Activated CD8-positive, alpha-beta memory T cell treated with anti-CD3 and anti-CD28 coated beads for 4 hours (primary cell): ENCODE measurements at places on chromosomes 1 and 21.
A peak's percentile ranks its signal among the peaks of the same experiment; 100 is the strongest.

DNA sequence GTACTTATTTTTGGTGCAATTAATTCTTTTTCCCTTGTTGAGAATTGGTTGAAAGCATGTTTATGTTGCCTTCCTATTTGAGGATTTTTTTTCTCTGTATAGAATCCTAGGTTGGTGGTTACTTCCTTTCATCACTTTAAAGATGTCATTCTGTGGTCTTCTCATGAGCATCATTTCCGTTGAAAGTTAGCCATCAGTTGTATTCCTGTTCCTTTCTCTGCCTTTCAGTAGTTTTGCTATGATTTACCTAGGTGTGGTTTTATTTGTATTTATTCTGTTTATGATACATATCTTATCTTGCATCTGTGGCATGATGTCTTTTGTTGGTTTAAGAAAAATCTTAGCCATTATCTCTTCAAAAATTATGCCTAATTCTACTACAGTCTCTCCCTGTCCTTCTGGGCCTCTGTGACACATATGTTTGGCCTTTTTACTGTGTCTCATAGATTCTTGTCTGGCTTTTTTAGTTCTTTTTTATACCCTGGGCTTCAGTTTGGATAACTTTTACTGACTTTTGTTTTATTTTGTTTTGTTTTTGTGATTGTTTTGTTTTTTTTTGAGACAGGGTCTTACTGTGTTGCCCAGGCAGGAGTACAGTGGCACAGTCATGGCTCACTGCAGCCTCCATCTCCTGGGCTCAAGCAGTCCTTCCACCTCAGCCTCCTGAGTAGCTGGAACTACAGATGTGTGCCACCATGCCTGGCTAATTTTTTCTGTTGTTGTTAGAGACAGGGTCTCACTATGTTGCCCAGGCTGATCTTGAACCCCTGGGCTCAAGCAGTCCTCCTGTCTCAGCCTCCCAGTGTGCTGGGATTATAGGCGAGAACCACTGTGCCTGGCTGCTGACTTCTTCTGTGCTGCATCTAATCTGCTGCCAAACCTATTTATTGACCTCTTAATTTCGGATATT lies 24.1 kb downstream of the PTGFRN start:
- no peak for DNase-seq

- DNase-seq, result no peak
These were observed 55.9 kb downstream of the SEC16B start for GRCh38 chr1:177913762-177914540.

GRCh38 chr21:15063081-15063813 lies 1.6 kb downstream of the NRIP1 start:
- DNase-seq, result peak; percentile 21

DNA sequence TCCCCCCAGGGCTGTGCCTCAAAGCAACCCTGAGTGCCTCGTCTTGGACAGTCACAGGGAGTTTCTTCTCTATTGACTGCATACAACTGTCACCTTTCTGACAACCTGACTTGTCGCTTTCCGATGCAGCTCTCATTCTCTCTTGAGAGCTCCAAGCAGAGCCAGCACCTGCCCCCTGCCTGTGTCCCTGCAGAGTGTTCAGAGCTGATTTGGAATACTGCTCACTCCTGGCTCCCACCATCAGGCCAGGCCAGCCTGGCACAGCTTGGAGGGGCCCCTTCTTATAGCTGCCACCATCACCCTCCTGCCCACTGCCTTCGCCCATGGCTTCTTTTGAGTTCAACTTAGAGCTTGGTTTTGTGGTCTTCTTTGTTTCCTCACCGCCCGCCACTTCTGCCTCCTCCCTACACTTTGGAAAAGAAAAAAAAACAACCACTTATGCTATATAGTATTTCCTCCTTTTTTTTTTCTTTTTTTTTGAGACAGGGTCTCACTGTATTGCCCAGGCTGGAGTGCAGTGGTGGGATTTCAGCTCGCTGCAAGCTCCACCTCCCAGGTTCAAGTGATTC lies 12.3 kb downstream of the NCF2 start:
- DNase-seq, result no peak

DNA sequence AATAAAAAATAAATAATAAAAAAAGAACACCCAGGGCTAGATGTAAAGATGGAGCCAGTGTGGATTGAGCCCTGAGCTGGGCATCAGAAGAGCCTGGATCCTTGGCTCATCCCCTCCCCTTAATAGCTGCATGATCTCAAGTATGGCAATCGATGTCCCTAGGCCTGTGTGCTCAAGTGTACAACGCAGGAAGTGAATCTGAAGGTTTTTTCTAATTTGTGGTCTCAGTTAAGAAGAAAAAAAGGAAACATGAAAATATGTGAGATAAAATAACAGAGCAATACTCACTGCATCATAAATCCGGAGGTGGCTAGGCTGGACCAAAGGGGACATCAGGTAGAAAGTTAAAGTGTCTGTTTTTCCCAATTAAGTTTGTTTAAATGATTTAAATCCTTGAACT lies 47.3 kb upstream of the SLC44A3 start:
- no peak for DNase-seq

- DNase-seq, result no peak
These were observed 470.4 kb upstream of the B3GALT2 start for GRCh38 chr1:193656841-193657240.

GRCh38 chr1:236575523-236575922 lies 28.8 kb downstream of the HEATR1 start:
- no peak for DNase-seq

DNA sequence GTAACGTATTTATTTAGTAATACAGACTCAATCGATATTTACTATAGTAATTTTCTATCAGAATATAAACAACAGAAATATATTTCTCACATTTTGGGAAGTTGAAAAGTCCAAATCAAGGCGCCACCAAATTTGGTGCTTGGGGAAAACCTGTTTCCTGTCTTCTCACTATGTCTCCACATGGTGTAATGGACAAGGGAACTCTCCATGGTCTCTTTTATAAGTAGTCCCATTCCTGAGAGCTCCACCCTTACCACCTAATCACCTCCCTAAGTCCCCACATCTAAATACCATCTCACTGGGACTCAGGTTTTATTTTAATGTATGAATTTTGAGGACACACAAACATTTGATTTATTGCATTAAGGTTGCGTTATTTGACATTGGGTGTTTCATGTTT lies 848.0 kb downstream of the LTN1 start:
- DNase-seq, result no peak

DNA sequence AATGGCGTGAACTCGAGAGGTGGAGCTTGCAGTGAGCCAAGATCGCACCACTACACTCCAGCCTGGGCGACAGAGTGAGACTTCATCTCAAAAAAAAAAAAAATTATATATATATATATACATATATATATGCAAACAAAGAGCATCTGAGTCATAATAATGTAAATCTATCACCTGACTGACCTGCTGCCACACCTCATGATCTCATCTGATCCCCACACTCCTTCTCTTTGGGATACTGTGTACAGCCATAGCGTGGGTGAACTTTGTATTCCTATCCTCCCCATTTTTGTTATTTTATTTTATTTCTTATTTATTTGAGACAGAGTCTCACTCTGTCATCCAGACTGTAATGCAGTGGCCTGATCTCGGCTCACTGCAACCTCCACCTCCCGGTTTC lies 2.6 kb upstream of the HDAC1 start:
- no peak for DNase-seq

- DNase-seq, result no peak
These were observed 64.6 kb downstream of the LHX8 start for GRCh38 chr1:75198761-75199160.

DNA sequence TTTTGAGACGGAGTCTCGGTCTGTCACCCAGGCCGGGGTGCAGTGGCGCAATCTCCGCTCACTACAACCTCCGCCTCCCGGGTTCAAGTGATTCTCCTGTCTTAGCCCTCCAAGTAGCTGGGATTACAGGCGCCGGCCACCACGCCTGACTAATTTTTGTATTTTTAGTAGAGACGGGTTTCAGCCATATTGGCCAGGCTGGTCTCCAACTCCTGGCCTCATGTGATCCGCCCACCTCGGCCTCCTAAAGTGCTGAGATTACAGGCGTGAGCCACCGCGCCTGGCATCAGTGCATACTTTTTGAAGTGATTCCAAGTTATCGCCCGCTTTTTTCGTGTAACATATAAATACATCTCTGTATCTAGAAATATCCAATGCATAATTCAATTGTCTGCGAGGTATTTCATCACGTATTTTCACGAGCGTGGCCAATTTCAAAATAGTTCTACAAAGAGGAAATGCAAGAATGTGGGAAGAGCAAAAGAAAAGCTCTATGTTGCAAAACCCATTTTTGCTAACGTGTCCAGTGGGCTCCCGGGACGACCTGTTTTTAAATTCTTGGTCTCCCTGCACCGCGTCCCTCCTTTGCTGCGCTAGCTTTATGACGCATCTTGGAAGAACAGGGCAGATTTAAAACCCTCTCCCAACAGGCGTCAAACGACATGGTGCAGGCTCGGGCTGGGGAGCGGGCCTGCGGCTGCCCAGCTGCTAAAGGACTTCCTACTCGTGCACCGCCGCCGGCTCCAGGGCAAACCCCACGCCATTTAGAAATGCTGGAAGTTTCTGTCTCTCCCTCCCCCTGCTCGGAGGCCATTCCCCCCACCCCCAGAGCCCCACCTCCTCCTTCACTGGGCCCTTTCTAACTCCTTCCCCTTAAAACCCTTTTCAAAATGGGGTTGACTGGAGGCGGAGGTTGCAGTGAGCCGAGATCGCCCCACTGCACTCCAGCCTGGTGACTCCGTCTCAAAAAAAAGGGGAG lies 923 bp upstream of the IFNGR2 start:
- no peak for DNase-seq

- no peak for DNase-seq
These were observed 46.9 kb upstream of the GOLT1A start for GRCh38 chr1:204260601-204261197.

GRCh38 chr21:15682186-15682895 lies 47.4 kb upstream of the USP25 start:
- DNase-seq, result no peak

DNA sequence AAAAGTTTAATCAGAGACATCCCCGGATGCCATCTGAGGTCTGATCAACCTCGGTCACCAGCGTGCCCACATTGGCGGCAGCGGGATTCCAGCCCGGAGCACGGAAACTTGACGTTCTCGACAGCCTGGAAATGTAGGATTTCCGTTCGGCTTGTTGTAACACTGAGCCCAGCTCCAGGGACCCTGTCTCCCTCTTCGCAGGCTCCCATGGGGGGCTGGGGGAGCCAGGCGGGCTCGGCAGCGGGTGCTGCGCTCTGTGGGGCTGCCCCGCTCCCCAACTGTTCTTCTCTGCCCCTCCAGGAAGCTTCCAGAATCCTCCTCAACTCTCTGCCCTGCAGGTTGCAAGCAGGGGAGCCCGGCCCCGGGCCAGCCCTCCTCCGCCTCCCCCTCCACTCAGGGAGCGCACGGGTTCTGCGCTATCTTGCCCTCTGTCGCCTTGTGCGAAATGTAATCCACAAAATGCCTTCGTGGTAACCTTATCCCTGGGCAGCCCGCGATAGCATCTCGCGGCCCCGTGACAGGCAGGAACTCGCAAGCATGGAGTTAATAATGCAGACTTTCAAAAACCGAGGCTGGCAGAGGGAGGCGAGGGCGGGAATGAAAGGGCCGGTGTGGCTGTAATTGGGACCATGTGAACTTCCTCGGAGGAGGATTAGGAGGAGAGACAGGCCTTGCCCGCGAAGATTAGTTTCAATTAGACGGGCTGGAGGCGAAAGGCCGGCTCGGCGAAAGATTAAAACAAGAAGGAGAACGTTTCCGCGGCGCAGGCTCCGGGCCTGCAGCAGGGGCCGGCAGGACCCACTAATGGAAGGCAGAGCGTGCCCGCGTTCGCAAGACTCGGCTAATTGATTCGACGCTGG lies 53.9 kb upstream of the TTC34 start:
- no peak for DNase-seq
